ENCODE measurements at places on chromosomes 2 and 18.

- no peak for DNase-seq
Observed at GRCh38 chr2:36172824-36173223, 182.8 kb upstream of the CRIM1 start.

DNA sequence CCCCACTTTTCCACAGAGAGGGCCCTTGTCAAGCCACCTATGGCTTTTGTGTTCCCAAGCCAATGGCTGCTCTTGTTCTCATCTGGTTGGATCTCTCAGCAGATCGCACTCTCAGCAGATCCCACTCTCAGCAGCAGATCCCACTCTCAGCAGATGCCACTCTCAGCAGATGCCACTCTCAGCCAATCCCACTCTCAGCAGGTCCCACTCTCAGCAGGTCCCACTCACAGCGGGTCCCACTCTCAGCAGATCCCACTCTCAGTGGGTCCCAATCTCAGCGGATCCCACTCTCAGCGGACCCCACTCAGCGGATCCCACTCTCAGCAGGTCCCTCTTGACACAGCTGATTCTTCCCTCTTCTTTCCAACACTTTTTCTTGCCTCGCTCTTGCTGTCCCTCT is 59.3 kb upstream of the MGAT4A start:
- DNase-seq: no peak

GRCh38 chr2:159175182-159175581 is 111.3 kb downstream of the WDSUB1 start:
- no peak for DNase-seq

- DNase-seq: no peak
Observed at GRCh38 chr2:188473306-188473705, 181.6 kb downstream of the GULP1 start.

- DNase-seq: no peak
Observed at GRCh38 chr18:3405713-3406112, 44.3 kb upstream of the TGIF1 start.

DNA sequence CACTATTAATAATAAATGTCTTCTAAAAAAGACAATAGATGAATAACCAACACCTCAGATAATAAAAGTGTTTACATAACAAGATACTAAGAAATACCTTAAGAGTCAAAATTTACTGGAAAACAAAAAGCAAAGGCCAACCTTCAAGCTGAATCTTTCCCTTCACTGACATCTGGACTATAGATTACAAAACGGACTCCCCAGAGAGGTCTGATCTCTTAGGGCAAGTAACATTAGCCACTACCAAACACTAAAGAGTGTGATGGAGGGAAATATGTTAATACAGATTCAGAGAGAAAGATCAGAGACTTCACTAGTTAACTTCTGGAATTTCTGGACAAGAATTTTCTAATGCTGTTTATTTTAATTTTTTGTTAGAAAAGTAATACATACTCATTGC is 13.9 kb downstream of the CLASP1 start:
- no peak for DNase-seq

DNA sequence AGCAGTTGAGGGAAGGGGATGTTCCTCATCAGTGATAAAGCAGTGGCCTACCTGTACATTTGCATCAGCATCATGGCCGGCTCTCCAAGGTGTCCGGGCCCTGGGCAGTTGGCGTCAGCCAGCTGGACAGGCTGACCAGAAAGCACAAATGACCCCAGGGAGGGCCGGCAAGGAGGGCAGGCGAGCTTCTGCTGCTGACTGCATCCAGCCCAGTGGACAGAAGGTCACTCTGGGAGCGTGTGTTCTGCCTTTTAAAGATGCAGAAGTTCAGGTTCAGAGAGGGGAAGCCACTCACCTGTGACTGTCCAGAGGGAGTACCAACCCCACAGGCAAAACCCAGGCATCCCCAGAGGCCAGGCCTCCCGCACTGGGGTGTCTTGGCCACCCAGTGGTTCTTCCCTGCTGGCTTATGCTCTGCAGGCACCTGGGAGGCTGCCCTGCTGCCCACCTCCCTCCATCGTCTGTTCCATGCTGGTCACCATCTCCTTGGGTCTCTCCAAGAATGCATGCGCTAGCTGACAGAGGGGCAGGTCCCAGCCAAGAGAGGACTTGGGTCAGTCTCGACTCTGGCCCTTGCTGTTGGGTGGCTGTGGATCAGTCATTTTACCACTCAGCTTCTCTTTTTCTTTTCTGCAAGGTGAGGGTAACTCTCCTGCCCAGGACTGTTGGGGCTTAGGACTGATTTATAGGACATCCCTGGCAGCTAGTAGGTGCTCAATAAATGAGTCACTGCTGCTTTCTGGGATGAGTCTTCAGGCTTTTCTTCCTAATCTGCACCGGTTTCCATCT is 89.9 kb downstream of the INHBB start:
- no peak for DNase-seq

GRCh38 chr18:48573632-48574283 is 34.9 kb downstream of the CTIF start:
- DNase-seq: no peak

DNA sequence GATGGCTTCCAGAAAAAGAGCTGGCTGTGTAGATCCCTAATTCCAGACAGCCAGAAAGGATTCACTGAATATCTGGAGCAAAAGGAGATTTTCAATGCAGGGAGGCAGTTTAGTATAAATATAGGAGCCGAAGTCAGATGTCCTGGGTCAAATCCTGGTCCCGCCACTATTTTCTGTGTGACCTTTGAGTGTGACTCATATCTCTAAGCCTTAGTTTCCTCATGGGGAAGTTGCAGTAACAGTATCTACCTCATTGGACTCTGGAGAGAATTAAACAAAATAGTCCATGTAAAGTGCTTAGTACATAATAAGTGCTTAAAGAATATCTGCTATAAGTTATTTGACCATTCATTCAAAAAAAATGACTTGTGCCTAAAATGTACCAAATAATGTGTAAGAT is 52.1 kb upstream of the ITGA6 start:
- no peak for DNase-seq

GRCh38 chr2:149261692-149262091 is 68.7 kb upstream of the LYPD6 start:
- DNase-seq: no peak

GRCh38 chr2:128359841-128360240 is 41.2 kb upstream of the HS6ST1 start:
- DNase-seq: no peak

DNA sequence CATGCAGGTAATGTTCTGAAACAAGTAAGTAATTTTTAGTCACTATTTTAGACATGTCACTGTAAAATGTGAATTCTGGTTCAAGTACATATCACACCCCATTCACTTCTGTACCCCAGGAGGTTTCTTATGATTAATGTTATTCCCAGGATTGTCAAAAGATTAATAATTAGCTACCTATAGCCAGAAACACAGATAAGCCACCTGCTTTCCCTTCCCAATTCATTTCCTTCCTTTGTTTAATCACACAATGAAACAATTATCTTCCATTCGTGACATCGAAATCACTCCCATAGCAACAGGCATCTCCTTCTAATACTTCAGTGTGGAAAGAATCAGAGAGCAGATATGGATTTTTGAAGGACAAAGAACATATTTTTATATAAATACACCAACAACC is 1650.3 kb upstream of the CELF4 start:
- DNase-seq: no peak

DNA sequence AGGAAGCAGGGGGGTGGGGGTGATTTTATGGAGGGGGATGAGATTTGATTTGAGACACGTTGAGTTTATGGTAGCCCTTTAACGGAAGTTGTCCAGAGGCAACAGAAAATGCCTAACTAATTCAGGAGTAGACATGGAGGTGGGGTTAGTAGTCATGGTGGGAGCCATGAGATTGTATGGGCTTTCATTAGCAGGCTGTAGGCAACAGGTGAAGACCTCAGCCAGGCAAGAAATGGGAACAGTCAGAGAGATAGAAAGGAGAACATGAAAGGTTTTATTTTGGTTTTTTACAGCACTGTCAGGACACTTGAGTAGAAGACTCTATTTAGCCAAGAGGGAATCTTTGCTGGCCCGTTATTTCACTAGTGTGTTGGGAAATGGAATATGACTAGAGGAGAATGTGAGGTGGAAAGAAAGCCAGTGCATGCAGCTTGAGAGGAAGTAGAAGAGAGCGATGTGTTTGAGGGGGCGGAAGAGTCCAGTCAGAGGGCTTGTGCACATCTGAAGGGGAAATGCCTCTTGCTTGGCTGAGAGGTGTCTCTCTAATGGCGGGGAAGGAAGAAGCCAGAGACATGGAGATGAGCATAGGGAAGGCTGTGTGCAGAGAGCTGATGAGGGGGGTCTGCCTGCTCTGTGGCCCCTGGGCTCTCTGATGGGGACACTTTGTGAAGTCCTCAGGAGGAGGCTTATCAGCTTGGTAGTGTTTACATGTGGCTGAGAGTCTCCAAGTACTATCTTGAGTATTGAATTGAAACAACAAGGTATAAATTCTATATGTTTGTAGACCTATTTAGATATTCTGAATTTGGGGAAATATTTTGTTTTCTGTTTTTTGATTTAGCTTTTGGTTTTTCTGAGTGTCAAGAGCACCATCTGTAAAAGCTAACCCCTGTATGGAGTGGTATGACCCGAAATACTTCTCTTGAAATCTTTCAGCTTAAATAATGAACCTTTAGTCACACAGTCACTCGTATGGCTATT is 66.9 kb upstream of the ITM2C start:
- DNase-seq: no peak

GRCh38 chr2:8408560-8409460 is 273.0 kb upstream of the ID2 start:
- DNase-seq: no peak

GRCh38 chr2:212858496-212858895 is 292.9 kb downstream of the IKZF2 start:
- no peak for DNase-seq

GRCh38 chr2:15776629-15776919 is 163.8 kb upstream of the MYCN start:
- no peak for DNase-seq

DNA sequence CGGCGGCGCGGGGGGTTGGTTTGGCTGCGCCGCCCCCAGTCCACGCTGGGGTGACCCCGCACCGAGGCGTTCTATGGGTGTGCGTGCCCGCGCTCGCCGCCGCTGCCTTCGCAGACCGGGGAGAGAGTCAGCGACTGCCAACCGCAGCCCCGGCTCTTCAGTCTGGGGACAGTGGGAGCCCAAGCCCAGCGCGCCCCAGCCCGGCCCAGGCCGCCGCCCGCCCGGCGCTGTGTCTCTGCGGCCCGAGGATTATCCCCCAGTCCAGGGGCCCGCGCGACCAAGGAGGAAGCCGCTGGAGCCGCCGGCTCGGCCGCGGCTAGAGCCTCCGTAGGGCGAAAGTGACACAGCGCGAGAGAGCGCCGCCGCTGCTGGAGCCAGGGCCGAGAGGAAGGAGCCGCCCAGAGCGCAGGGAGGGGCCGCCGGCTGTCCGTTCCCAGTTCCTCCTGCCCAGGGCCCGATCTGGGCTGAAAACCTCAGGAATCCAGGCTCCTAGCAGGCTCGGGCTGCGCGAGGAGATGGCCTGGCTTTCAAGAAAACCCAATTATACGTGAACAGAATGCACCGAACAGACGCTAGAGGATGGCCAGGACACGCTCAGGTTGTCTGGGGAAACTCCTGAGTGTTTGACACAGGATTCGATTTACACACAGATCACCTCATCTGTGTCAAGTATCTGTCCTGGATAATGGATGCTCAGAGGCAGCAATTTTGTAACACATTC is 2.4 kb downstream of the CTIF start:
- DNase-seq: no peak

DNA sequence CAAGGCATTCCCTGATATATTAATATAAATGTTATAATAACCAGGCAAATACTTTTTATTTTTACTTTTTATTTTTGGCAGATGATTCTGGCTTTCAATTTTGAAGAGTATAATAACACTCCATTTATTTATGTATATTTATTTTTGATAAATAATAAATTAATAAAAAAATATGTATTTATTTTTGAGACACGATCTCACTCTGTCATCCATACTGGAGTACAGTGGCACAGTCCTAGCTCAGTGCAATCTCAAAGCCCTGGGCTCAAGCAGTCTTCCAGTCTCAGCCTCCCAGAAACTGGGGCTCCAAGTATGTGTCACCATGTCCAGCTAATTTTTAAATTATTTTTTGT is 93.4 kb upstream of the ITGA6 start:
- no peak for DNase-seq

DNA sequence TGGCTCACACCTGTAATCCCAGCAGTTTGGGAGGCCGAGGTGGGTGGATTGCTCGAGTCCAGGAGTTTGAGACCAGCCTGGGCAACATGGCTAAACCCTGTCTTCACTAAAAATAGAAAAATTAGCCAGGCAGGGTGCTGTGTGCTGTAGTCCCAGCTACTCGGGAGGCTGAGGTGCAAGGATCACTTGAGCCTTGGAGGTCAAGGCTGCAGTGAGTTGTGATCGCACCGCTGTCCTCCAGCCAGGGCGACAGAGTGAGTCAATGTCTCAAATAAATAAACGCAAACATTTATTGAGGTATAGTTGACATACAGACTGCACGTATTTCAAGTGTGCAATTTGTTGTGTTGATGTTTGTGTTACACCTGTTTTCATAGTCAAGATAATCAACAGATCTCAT is 19.7 kb downstream of the EPC2 start:
- no peak for DNase-seq

DNA sequence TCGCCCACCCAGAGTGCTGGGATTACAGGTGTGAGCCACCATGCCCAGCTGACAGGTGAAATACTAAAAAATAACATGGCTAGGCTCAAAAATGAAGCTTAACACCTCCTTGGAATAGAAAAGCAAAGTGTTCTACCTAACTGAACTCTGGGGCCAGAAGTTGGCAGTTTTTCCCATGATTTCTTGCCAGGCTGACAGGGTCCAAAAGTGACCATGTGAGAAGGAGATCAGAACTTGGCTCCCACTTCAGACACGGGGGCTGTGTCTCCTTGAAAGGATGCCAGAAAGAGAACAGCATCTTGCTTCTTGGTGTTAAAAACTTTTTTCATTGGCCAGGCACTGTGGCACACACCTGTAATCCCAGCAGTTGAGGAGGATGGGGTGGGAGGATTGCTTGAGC is 47.0 kb downstream of the BMPR2 start:
- no peak for DNase-seq

DNA sequence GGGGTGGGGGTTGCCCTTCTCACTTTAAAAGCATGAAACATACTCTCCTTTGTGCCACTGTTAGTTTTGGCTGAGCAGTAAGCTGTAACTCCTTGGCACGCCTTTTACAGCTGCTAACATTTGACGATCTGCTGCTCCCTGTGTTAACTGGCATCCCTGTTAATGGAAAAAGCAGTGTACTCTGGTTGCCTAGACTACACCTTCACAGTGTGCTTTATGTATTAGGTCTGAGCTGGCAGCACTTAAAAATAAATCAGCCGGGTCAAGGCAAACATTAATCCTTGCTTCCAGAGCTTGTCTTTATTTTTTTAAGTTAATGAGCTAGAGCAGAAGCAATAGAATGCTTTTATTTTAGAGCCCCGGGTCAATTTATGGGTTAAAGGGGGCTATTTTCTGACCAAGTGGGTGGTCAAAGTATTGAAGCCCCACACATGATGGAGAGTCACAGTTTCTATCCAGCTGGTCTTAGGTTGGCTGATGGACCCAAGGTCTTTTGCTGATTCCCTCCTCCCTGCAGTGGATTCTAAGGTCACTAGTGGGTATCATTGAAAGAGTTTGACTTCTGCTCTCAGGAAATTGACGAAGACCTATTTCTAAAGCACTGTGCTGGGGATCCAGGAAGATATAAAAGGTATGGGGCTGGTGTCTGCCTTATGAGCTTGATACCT is 54.5 kb downstream of the CFAP221 start:
- no peak for DNase-seq

GRCh38 chr2:24888177-24888576 is 31.9 kb downstream of the ADCY3 start:
- no peak for DNase-seq
